NCI-H1092 (cell line): ENCODE measurements at places on chromosomes 12 and 14.

DNA sequence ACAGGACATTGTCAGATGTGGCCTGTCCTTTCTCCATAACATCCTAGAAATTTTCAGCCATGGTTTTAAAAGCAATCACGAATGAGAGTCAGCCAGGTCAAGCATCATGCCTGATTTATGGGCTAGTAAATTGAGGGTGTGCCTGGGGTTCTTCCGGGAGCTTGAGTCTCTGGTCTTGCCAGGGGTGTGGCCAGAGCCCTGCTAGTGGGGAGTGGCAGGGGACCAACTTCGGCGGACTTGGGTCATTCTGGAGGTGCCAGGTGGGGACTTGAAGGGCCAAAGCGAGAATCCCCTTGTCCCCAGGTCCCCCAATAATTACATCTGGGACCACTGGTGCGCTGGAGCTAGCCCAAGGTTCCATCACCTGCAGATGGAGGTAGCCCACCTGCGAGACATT is 5.7 kb downstream of the OTUB2 start:
- no peak for DNase-seq

GRCh38 chr14:99252443-99252939 is 19.5 kb downstream of the BCL11B start:
- no peak for DNase-seq

DNA sequence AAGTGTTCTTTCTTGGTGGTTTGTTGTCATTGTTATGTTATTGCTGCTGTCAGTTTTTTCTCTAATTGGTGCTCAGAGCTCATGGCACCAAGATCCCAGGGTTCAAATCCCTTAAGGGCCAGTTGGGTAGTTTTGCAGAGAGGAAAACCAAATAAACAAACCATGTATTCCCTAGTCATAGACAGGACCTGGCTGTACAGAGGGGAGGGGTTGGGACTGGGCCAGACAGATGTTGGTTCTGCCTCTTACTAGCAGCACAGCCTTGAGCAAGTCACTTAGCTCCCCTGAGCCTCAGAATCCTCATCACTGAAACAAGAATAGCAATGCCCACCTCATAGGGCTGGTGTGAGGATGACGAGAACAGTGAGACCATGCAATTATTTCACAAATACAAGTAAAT is 53.4 kb downstream of the LTBP2 start:
- DNase-seq: no peak

- DNase-seq: no peak
Observed at GRCh38 chr12:95701722-95702418, 88.7 kb downstream of the NTN4 start.

- no peak for DNase-seq
Observed at GRCh38 chr14:55724736-55725135, 144.7 kb downstream of the KTN1 start.

DNA sequence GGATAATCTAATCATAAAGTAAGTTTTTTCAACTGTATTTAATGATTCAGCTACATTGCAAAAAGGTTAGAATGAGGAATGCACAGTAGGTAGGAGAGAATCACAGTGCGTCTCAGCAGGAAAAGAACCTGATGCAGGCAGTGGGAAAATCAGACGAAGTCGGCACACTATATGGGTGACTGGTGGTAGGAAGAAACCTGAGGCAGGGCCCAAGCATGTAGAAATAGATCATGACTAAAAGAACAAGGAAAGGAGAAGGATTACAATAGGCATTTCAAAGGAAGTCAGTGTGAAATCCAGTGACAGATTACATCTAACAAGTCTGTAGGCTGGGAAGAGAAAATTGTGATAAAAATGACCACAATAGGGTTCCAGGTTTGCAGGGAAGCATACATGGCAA is 267.0 kb downstream of the MED13L start:
- no peak for DNase-seq
